ENCODE measurements at places on chromosomes 13 and 19.

DNA sequence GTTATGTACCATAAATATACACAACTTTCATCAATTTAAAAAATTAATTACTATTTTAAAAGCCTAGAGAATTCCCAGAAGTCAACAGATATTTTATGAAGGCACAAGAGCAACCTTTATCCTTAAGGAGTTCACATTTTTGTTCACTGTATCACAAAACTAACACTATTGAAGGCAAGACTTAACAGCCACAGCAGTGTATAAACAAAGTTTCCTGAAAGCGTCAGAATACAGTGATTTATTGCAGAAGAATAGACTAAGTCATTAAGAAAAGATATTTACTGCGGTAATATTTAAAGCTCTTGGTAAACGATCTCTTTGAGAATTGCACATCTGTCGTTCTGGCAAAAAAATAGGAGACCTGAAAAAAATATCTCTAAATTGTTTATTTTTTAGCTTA lies 419.3 kb upstream of the NBEA start:
- DNase-seq, result no peak

DNA sequence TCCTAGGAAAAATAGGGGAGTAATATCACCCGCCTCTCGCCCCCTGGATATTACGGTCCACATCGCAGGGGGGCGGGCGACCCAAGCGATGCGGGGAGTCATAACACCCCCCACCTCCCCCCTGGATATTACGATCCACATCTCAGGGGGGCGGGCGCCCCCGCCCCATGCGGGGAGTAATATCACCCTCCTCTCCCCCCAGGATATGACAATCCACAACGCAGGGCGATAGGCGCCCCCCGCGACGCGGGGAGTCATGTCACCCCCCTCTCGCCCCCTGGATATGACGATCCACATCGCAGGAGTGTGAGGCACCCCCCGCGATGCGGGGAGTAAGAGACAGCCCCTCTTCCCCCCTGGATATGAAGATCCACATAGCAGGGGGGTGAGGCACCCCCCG lies 684.4 kb upstream of the PCDH9 start:
- DNase-seq, result no peak

- DNase-seq, result no peak
These were observed 13.3 kb downstream of the SLC7A1 start for GRCh38 chr13:29582171-29582570.

DNA sequence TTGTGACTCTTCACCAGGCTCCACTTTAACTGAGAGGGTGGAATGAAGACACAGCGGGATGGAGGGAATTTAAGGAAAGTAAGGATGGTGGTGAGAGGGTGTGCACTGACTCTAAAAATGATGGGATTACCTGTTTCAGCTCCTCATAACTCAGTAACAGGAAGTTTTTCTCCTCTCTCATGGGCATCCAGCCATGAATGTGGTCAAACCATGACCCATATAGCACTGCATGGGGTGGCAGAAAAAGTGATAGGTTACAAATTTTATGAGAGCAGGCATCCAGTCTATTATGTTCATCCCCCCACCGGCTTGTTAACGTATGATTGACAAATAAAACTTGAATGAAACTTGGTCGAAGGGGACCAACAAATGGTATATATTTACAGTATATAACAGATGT lies 7.2 kb downstream of the SULT2A1 start:
- DNase-seq, result no peak

DNA sequence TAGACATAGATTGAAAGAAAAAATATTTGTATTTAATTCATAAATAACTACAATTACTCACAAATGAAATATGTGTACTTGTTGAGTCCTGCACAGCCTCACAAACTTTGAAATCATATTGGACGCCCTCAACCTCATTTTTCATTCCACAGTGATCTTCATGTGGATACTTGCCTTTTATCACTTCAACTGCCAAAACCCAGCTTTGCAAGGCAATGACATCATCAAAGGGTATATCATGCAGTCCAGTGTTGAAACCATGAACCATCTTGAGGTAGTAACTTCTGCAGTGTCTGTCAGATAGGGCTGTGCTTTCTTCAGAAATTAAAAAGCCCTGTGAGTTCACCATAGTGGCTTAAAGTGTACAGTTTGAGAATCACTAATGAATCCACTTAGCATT lies 82.2 kb downstream of the HS6ST3 start:
- DNase-seq, result no peak

GRCh38 chr19:55453511-55454260 lies 7.8 kb downstream of the ISOC2 start:
- DNase-seq, result no peak

DNA sequence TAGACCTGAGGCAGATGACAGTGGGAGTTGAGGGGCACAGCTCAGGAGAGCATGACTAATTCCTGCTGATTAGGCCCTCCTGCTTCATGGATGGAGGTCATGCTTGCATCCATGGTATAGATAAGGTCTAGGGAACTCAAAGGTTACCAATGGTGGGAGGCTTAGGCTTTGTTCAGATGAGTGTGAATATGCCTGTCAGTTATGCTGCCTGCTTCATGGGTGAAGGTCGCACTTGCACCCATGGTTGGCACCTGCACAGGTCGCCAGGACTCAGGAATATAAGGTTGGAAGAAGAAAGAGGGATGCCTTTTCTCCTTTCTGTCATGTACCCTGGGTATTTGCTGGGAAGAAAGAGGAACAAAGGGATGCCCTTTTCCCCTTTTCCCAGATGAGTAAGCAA lies 53.4 kb upstream of the GJB6 start:
- DNase-seq, result no peak

GRCh38 chr19:38209152-38209551 lies 14.9 kb downstream of the DPF1 start:
- no peak for DNase-seq

GRCh38 chr13:106660746-106661625 lies 93.0 kb upstream of the ARGLU1 start:
- DNase-seq, result no peak

DNA sequence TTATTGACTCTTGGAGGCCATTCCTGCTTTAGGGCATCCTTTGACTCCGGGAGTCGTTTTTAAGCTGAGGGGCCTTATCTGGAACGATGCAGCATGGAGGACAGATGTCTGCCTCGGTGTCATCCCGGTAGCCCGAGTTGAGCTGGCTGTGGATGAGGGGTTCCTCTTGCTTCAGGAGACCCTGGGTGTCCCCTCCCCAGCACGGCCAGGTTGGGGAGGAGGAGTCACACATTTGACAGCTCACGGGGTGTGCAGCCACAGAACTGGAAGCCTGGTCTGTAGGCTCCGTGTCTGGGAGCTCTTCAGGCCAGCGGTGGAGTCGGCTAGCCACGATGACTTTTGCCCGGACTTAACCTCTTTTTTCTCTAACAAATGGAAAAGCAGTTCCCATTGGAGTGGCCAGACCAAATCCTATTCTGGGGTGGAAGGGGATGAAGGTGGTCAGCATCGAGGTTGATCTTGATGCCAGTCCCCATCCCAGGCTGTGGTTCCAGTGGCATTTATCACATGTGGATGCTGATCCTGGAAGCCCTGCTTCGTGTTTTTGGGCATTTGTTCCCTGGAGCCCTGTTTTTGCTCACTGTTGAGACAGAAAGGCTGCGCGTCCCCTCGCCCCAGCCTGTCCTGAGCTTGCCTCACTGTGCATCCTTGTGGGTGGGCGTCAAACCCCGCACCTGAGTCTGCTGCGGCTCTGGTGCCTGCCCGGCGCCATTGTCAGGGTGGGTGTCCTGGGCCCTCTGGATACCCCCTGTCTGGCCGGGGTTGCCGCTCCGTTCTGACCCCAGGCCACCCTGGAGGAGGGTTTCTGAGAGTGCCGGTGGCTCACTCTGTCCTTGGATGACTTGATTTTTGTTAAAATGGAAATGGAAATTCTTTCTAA lies 12.0 kb downstream of the TFDP1 start:
- DNase-seq, result no peak

DNA sequence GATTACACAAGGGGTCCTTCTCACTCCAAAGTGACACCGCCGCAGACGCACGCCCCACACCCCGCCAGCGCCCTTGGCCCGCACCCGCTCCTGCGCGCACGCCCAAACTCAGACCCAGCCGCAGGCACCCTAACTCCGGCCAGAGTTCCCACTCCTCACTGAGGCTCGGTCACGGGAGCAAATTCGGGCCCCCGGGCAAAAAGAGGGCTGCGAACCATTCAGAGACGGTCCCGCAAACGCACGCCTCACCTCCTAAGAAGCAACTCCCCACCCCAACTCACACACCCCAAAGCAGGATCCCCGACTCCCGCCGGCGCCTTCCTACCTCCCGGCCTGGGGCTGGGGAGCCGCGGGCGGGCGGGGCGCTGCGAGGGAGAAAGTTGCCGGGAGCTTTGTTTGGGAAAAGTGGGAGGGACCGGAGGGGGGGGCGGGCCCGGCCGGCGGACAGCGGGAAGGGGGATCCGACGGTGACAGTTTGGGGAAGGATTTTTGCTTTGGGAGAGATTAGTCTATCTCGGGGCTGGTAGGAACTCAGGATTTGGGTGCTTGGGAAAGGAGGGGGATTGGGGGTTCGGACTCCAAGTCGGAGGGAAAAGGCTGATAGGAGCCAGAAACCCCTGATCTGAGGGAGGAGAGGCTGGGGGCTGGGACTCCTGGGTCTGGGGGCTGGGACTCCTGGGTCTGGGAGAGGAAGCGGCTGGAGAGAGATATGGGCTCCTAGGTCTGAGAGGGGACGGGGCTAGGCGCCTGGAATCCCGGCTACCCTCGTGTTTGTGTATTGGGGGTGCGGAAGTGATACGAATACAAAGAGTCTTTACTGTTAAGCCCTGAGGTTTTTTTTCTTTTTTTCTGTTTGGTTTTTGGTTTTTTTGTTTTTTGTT lies at the start of gene TEAD2:
Gene TEAD2 (minus strand): TSS at position 369 of the 881 bp plus-strand sequence. CDS start 2,341 bp downstream, outside the sequence.
- no peak for DNase-seq

- DNase-seq, result no peak
These were observed 44.4 kb upstream of the NPAS1 start for GRCh38 chr19:46975011-46975924.

DNA sequence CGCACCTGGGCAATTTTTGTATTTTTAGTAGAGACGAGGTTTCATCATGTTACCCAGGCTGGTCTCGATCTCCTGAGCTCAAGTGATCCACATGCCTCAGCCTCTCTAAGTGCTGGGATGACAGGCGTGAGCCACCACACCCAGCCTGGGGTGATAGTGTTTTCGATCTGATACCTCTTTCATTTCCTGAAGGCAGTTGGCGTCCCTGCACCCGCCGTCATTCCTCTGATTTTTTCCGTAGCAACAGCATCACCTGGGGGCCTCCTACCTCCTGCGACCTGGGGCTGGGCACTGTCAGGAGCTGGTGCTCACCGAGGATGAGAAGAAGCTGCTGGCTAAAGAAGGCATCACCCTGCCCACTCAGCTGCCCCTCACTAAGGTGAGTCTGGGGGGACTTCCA lies 10.8 kb downstream of the CREB3L3 start:
- DNase-seq, result no peak

- DNase-seq, result no peak
These were observed 48.5 kb downstream of the NBEA start for GRCh38 chr13:34990399-34991214.

All from activated T-cell treated with anti-CD3 and anti-CD28 coated beads for 1 hour (primary cell).